ENCODE measurements at places on chromosomes 4 and X.

GRCh38 chrX:25597551-25597950 lies 540.6 kb upstream of the MAGEB18 start:
- DNase-seq, result no peak

GRCh38 chr4:113112338-113112978 lies 63.0 kb downstream of the ANK2 start:
- DNase-seq, result no peak

DNA sequence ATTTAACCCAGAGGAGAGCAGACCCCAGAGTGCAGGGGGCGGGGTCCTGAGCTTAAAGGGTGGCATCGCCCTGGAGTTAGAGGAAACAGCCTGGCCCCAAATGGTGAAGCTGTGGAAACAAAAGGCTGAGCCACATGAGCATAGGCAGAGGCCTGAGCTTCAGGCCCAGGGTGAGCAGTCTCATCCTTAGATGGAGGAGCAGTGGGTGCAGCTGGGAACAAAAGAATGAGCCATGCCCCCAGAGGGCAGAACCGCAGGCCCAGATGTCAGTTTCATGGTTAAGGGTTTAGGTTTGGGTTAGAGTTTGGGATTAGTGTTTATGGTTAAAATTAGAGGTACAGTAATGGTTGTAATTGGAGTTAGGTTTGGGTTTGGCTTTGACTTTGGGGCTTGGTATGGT lies 44.4 kb upstream of the IL9R start:
- DNase-seq, result no peak

DNA sequence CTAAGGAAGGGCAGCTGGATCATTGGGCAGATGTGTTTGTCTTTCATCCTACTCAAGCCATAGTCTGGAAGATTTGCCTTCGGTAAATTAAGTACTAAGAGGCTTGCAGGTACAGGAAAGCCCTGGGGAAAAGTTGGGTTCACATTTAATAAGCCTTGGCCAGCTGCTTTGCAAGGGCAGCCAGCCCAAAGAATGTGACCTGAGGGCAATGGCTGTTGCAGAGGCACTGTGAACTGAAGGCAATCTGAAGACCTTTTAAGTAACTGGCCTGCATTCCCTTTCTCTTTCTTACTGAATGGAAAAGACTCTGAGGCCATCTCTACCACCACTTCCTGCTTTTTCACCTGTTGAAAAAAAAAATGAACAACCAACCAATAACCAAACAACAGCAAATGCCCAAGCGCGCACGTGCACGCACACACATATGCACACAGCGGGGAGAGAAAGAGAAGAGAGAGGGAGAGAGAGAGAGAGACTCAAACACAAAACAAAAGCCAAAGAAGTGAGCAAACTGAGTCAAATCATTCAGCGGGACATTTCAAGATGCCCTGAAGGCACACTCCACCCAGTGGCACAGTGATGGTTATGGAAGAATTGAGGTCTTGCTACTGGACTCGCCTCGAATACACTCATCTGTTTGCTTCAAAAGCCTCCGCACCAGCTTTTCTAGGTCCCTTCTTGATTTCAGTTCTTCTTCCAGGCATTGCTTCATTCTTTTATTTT lies 19.6 kb downstream of the CD40LG start:
- no peak for DNase-seq

- DNase-seq, result no peak
Measured at GRCh38 chrX:71440401-71440800, 74.2 kb downstream of the TAF1 start.

DNA sequence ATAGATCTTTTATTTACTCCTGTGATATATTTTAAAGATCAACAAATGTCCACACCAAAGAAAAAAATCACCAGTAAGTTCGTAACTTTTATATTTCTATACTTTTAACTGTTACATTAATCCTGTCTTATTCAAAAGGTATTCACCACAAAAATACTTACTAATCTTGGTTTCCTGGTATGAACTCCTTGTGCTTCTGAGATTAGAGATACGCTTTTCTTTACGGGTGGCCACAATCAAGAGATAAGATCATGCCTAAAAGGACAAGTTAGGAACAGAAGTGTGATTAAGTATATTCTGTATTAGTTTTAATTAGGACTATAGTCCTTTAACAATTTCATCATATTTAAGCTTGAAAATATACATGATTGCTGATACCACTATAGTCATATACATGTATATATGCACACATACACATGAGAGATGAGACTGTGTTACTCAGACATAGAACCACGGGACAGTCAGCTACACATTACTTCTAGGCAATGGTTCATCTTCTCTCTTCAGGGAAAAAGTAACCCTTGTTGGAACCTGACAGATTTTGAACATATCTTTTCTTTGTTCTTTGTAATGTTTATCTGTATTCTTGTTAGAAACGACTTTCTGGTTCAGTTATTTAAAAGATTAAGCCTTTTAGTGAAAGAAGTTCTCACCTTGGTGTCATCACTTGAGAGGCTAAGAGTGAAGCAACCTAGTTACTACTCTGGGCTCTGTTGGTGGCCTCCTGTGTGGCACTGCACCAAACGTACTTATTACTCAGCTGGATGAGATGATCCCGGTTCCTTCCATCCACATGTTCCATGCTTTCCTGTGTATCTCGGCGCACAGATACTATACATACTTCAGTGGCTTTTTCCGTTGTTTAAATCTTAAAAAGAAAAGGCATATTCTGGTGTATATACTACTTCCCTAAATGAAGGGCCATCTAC lies 146.1 kb downstream of the CBR4 start:
- DNase-seq, result no peak

- no peak for DNase-seq
Measured at GRCh38 chrX:125202591-125203248, 117.0 kb upstream of the TEX13C start.

DNA sequence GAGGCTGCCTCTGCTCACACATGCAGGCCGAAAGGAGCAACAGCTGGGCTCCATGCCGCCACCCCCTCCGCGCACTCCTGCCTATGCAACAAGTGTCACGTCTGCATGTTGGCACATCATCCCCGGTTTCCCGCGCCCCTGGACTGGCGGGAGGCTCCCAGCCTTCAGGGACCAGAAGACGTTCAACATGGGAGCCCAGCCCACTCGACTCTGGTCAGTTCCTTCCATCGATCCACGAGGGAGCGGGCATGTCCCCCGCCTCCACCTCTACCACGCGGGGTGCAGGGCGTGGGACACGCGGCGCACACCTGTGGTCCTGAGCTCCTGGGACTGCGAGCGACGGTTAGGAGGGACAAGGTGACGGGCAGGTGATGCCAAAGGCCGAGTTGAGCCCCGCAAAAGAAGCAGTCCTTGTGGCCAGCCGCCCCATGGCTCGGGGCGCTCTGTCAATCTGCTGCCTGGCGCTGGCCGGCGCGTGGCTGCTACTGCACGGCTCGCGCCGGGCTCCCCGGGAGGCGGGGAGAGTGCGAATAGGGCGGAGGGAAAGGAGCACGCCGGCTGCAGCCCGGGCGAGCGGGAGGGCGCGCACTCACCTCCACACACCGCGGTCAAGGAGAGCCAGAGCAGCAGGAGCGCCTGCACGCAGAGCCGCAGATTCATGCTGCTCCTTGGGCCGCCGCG lies 645 bp downstream of the APLN start:
- DNase-seq, result no peak

DNA sequence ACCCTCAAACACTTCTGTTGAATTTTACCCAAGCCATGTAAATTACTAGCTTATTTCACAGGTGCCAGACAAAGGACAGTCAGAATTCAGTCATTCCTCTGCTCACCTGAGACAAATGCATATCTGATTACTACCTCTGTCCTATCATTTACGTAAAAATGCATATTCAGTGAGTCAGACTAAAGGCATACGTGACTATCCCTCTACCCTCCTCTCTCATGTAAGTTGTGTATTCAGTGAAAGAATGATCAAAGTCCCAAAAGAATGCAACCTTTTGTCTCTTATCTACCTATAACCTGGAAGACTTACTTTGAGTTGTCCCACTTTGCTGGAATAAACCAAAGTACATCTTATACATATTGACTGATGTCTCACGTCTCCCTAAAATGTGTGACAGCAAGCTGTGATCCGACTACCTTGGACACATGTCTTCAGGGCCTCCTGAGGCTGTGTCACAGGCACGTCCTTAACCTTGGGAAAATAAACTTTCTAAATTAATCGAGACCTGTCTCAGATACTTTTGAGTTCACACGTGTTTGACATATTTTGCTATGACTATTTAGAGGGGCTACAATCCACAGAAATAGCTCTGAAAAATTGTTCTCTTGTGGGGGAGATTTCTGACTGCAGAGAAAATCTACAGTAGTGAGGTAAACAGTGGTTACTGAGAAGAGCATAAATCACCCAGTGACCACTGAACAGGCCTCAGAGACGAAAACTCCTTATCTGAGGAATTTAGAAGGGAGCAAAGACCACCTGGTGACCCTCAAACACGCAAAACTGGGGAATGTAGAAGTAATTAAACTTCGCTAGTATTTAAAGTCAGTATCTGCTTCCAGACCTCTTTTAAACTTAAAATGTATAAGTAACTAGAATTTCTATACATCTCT lies 1575.8 kb downstream of the STIM2 start:
- no peak for DNase-seq

Measured in activated CD8-positive, alpha-beta memory T cell treated with anti-CD3 and anti-CD28 coated beads for 24 hours (primary cell).